Heart left ventricle (tissue), 16 donors: ENCODE measurements at places on chromosomes 1 and 21. TPM values are rescaled to one million over a fixed set of nuclear protein-coding genes. Genes with fewer than 3 reads are reported as not detected.

The CD244 gene
- not detected for total RNA-seq

The OR10Z1 gene
- not detected for total RNA-seq

The BRINP3 gene
- total RNA-seq, result not detected

The FAM72D gene
- not detected for total RNA-seq

The CFAP298 gene
- total RNA-seq, result 14.2 TPM

The FMO4 gene
- total RNA-seq, result 2.9 TPM
